ENCODE measurements at places on chromosomes 16 and 17.

GRCh38 chr17:9944704-9945103 lies 39.6 kb upstream of the RCVRN start:
- no peak for DNase-seq

DNA sequence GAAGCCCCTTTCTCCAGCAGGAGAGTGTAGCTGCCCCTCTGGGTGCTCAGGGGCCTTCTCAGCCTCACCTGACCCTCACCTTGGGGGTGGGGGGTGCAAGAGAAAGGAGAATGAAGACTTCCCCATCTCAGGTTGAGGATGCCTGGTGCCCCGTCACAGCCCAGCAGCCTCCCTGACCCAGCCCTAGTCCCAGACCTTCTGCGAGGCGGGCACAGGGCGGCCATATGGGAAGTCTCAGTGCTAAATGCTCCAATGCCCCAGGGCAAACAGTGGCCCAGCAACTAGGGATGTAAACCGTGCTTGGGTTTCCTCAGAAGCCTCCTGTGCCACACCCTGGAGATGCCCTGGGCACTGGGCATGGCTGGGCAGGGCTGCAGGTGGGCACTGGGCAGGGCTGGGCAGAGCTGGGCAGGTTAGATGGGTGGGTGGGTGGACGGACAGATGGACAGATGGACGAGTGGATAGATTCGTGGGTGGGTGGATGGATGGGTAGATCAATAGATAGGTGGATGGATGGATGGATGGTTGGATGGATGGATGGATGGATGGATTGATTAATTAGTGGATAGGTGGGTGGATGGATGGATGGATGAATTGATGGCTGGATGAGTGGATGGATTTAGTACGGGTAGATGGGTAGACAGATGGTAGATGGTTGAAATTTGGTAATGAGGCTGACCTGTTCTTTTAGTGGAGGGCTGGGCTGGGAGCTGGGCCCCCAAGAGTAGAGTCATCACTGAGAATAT lies 16.8 kb downstream of the TPSD1 start:
- no peak for DNase-seq

- DNase-seq = no peak
Observed at GRCh38 chr16:18942061-18942460, 15.9 kb upstream of the SMG1 start.

GRCh38 chr17:29390851-29391631 lies 878 bp downstream of the TAOK1 start:
- DNase-seq = no peak

- DNase-seq = no peak
Observed at GRCh38 chr17:1059131-1059795, 62.3 kb downstream of the TIMM22 start.

DNA sequence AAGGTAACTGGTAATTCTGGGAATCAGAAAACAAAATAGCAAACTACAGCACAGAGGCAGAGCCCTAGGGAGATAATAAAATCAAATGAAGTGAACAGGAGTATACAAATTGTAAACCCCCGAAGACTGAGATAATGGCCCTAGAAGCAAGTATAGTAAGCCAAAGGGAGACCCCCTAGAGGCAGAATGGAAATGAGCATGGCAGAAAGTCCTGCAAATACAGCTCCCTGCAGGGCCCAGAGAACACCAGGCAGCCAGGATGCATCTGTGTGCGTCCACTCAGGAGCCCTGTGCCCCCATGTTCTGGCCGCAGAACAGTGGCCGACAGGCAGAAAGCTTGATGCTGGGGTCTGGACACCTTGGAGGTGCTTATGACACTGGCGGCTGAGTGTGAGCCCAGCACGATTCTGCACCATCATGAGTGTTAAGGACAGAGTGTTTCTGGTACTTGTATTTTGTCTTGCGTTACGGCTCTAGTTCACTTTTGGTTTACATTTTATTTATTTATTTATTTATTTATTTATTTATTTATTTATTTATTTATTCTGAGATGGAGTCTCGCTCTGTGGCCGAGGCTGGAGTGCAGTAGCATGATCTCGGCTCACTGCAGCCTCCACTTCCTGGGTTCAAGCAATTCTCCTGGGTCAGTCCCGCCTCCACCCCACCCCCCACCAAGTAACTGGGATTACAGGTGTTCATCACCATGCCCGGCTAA lies 48.7 kb downstream of the RGS9 start:
- DNase-seq = no peak

GRCh38 chr16:6095414-6095813 lies 997.8 kb upstream of the EEF2KMT start:
- DNase-seq = no peak

- DNase-seq = peak; percentile 54
Observed at GRCh38 chr17:12659500-12659899, 6.2 kb upstream of the MYOCD start.

DNA sequence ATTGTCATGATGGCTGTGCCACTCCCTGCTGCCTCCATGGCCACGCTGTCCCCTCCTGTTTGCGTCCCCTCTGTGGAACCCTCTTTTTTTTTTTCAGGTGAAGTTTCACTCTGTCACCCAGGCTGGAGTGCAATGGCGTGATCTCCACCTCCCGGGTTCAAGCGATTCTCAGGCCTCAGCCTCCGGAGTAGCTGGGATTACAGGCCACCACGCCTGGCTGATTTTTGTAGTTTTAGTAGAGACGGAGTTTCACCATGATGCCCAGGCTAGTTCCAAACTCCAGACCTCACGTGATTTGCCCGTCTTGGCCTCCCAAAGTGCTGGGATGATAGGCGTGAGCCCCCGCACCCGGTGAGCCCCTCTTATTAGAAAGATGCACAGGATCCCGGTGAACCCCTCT lies 11.0 kb upstream of the UBE2I start:
- DNase-seq = no peak

Data from AG04450 (cell line).